ENCODE measurements at places on chromosomes 1 and 21.

DNA sequence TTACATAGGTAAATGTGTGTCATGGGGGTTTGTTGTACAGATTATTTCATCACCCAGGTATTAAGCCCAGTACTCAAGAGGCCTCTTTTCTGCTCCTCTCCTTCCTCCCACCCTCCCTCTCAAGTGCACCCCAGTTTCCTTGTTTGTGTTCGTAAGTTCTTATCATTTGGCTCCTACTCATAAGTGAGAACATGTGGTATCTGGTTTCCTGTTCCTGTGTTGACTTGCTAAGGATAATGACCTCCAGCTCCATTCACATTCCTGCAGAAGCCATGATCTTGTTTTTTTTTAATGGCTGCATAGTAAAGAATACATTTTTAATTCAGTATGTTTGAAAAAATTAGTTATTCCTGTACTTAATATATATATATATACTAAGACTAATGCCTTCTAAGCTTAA, 107.7 kb downstream of the CLDN17 start:
- no peak for DNase-seq

GRCh38 chr1:209105701-209106100, 477.8 kb upstream of the CAMK1G start:
- DNase-seq: no peak

GRCh38 chr1:22875241-22875640, 97.4 kb downstream of the LACTBL1 start:
- no peak for DNase-seq

DNA sequence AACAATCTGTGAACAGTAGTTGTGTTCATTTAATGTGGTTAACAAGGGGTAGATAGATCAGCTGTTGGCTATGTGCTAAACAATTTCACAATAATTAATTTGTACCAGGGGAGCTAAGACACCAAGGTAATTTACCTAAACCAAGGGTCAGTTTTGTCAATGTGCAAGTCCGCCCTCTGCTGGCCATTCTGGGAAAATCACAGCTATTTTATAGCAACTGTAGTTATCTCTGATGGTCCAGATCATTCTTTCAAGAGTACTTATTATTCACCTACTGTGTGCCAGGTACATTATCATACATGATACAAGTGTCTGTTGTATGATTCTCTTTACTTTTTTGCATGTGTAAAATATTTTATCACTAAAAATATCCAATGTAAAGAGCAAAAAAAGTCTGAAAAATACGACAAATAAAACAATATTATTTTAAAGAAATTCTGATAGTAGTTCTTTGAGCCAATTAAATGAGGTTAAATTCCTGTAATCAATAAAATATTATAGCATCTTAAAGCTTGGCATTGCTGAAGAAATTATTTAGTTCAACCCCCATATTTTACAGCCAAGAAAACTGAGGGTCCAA, 312.3 kb upstream of the FAM78B start:
- DNase-seq: peak; percentile 59

DNA sequence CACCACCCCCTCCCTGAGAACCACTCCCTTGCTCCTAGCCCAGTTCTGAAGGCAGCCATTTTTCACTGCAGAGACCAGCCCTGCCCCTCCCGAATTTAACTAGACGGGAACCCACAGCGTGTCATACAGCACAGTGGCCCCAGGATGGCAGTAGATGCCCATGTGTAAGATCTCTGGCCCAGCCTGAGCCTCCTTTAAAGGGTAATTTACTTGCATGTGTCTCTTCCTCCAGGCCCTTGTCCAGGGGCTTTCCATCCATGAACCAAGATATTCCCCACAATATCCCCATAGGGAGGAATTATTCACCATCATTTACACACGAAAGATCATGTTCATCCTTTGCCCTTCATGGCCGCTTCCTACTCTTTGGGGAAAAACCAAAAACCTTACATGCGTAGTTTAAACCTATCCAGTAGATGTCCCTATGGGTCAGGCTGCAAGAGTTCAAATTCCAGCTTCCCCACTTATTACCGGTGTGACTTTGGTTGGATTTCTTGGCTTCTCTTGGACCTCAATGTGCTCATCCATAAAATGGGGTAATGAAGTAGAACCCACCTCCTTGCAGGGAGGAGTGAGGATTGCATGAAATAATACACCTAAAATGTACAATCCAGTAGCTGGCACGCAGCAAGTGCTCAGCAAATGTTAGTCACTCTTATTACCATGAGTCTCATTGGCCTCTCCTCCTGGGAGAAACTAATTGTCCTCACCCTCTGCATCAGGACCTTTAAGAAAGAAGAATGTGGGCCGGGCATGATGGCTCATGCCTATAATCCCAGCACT, 4.0 kb upstream of the LACTBL1 start:
- DNase-seq: peak; percentile 87

DNA sequence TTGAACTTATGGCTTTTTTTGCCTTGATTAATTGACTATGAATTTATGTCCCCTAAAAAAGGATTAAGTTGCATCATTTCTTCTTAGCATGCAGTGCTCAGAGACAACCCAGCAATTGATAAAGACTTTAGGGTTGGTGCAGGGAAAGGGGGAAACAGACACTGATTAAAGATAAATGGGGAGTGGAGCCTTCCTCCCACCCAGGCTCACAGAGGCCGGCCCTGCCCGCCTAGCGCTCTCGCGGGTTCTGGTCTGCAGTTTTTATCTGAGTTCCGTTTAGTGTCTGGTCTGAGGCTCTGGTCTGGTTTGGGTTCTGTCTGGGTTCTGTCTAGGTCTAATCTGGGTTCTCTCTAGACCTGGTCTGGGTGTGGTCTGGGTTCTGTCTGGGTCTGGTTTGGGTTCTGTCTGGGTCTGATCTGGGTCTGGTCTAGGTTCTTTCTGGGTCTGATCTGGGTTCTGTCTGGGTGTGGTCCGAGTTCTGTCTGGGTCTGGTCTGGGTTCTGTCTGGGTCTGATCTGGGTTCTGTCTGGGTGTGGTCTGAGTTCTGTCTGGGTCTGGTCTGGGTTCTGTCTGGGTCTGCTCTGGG, 48.1 kb downstream of the ABCG1 start:
- DNase-seq: no peak

DNA sequence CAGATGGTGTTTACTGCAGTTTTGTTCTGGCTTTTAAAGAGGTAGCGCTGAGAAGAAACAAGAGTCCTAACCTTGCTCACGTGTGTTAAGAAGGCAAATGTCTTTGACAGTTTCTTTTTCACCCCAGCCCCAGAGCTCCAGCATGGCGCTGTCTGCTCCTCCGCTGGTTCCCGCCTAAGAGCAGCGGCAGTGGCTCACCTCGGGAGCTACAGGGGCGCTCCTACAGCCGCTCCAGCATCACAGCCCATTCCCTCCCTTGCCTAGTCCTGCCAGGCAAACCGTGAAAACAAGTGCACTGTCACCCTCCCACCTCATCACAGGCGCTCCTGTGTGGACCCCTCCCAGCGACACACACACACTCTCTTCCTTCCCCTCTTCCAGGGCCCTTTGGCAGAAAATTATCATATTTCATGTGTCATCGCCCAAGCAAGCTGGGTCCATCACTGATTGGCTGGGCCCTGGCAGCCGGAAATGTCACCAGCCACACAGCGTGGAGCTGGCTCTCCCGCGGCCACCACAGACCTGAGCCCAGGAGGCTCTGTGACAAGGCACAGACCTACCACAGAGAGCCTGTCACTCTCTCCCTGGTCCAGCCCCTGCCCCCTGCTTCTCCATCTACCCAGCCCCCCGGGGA, 1.2 kb upstream of the HIVEP3 start:
- DNase-seq: peak; percentile 35

DNA sequence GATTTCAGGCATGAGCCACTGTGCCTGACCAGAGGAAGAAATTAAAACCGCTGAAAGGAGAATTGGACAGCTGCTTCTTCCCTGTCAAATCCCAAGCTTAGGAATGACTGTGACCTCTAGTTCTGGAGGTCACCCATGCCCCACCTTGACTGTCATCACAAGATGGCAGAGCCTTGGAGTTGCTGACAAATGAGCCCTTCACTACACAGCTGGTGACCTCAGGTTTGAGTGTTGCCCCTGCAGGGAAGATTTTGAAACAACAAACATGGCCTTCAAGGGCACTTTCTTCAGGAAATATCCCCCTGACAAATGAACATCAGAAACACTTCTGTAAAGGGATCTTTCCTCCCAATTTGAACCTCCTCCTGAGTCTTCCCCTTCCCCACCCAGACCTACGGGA, 6.9 kb upstream of the SLC45A3 start:
- DNase-seq: no peak

DNA sequence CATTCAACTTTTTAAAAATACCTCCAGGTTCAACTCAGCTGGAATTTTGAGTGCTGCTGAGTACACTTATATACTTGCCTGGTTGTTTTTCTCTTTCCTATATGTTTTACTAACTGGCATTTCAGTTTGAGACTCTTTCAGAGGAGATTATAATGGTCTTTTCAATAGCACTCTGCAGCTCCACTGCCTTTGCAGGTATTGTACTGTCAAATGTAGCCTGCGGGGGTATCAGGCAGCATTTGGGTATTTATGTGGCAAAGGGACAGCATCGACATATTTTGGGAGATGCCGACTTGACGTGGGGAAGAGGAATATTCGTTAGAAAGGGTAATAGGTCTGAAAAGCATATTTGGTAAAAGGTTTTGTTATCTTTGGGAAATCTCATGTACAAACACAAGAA, 11.1 kb upstream of the TGFBR3 start:
- no peak for DNase-seq

DNA sequence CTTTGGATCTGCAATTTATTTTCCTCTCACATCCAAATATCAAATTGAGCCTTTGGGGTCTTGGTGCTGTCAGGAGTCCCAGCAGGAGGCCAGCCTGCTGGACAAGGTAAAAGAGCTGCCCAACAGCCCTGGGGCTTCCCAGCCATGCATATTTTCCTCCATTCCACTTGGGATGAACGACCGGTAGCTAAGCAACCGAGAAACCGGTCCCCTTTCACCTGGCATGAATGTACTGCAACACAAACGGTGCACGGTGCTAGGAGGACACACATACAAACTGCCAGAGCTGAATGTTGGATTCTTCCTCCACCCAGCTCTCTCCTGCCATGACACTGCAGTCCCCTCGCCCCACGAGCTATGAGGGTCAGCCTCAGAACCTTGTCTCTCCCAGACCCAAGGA, 42.7 kb downstream of the BCAR3 start:
- DNase-seq: no peak

GRCh38 chr1:223811634-223812101, 34.1 kb downstream of the TP53BP2 start:
- DNase-seq: peak; percentile 69

GRCh38 chr1:185058876-185059275, 13.5 kb downstream of the RNF2 start:
- DNase-seq: no peak

DNA sequence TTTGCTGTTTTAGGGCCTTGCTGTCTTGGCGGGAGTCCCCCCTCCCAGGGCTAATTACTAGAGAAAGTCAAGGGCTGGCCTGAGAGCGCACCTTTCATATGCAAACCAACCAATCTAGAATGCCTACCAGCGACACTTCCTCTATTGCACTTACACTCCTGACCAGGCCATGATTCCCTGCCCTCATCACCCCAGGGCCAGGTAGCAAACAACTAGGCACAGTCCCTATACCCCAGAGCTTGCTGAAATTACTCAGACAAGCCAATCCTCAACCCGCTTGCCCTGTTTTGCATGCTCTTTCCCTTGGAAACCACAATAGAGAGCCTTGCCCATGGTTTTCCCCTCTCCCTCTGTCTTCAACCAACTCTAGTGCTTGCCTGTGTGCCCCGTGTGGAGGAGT, 70.3 kb downstream of the URB2 start:
- no peak for DNase-seq

DNA sequence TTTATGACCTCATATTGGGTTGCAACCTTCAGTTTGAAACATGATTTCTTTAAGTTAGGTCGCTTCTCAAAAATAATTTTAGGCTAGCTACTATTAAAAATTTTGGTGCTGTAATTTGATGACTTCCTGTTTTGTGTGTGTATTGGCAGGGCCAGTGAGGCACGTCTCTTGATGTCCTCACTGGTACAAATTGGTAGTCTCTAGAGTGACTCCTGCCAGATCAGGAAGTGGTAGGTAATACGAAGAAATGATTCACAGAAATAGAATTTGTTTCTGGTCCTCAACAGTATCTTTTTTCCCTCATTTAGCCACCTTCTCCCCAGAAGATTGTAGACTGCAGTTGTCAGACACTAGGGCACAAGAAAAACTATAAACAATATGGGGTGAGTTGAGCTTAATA, 120.9 kb upstream of the KIAA1614 start:
- DNase-seq: peak; percentile 10
